Natural killer cell (primary cell): ENCODE measurements at places on chromosomes 16 and 17. TPM values are rescaled to one million over a fixed set of nuclear protein-coding genes. Genes with fewer than 3 reads are reported as not detected.

DNA sequence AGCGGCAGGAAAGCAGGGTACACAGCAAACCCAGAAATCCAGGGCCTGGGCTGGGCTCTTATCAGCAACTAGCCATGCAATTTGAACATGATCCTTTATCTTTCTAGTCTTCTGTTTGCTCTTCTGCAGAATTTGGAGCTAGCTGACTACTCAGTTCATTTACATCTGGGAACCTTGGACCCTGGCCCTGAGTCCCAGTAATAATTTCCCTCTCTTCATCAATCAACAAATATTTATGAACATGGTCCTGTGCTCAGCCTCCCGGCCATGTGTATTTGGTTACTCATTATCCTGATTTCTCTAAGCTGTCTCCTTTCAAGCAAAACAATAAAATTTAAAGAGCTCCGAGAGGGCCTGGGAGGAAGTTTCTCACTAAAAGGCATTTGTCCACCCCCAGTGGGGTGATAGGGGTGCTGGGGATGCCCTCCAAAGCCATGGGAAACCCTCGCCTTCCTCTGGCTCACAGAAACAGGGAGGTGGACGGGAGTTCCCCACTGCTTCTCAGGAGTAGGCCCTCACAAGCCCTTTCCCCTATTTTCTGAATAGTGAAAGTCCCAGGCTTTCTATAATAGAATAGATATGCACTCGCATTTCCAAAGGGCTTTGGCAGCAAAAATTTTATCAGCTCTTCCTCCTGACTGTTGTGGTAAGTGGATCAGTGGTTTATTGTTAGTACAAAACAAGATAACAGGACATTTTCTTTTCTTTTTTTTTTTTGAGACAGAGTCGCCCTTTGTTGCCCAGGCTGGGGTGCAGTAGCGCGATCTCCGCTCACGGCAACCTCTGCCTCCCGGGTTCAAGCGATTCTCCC is 6.9 kb upstream of the WDR59 start:
- H3K36me3 ChIP-seq = no peaks in the 10 kb centered on the region
- H3K4me3 ChIP-seq = no peak overlapping the region
- no peak overlapping the region for H3K27ac ChIP-seq

- no peak overlapping the region for H3K27ac ChIP-seq
- peaks cover 13% of the 10 kb centered on the region for H3K4me1 ChIP-seq
- DNase-seq = no peak
- H3K36me3 ChIP-seq = no peaks in the 10 kb centered on the region
Observed at GRCh38 chr17:18161207-18162145, 22.2 kb upstream of the ALKBH5 start.

GRCh38 chr17:74332763-74333283 is 6.8 kb downstream of the KIF19 start:
- H3K4me3 ChIP-seq = no peak overlapping the region
- no peaks in the 10 kb centered on the region for H3K36me3 ChIP-seq
- DNase-seq = no peak
- H3K27ac ChIP-seq = no peak overlapping the region
- no peaks in the 10 kb centered on the region for H3K27me3 ChIP-seq

DNA sequence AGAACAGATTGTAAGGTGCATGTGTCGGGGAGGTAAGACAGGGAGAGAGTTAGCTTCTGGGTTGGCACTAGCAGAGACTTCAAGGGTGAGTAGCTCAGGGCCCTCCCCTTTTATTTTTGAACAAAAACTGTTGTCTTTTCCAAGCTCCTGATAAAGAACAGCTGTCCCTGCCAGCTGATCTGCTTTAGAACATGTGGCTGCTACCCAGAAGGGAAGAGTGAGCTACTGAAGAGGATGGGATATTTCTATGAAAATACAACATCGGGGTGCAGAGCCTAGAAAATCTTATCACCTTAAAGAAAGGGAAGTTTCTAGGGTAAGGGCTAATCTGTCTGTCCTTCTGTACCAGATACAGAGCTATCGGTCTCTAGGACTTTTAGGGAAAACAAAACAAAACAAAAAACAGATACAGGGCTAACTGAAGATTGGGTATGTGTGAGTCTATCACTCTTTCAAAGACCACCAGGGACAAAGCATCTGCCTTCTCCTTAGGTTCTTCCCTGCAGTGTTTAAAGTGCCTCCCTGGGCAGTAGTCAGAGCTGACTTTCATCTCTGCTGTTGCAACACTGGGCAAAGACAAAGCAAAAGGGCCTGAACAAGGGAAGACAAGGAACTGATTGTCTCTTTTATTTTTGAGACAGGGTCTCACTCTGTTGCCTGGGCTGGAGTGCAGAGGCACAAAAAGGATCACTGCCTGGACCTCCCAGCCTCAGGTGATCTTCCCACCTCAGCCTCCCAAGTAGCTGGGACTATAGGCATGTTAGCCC is 5.0 kb upstream of the DHRS13 start:
- no peak for DNase-seq
- no peak overlapping the region for H3K4me3 ChIP-seq
- H3K4me1 ChIP-seq = peaks cover 4% of the 10 kb centered on the region
- H3K36me3 ChIP-seq = peaks cover 70% of the 10 kb centered on the region

ZG16 gene
- total RNA-seq = not detected

DNA sequence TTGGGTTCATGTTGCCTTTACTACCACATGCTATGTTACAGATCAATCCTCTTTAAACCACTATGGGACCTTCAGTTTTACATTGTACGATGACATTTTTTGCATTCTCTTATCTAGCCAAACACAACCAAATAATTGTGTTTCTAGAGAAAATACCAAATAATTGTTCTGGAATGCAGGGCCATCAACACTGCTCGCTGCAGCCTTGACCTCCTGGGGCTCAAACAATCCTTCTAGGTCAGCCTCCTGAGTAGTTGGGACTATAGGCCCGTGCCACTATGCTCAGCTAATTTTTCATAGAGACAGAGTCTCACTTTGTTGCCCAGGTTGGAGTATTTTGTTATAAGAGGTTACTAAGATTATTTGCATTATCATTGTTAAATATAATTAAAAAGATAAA is 237.5 kb upstream of the PMFBP1 start:
- no peak overlapping the region for H3K27ac ChIP-seq
- H3K4me3 ChIP-seq = no peak overlapping the region
- H3K36me3 ChIP-seq = no peaks in the 10 kb centered on the region

DNA sequence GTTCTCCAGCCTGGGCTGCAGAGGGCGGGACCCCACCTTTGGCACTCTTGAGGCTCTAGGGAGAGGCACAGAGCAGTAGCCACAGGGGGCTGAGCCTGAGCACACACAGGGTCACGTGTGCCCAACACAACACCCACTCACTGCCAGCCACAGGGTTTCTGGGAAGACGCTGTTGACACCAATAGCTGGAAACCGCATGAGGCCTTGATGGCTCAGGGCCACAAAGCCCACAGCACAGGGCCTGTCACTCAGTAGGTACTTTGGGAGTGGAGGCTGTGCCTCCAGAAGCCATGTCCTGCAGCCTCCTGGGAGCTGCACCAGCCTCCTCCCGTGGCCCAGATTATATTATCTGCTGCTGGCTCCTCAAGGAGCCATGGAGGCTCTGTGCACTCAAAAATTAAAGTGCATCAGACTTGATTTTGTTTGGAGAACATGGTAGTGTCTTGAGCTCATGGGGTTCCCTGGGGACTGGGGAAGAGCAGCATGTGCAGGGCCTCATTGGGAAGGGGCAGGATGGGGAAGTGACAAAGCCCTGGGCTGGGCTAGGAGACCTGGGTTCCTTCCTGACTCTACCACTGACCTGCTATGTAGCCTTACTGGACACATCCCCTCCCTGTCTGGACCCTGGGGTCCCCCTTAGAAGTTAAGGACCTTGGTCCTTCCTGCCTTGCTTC is 12.5 kb upstream of the SREBF1 start:
- peaks cover 57% of the 10 kb centered on the region for H3K4me1 ChIP-seq
- H3K27ac ChIP-seq = peak overlapping the region; percentile 81
- H3K4me3 ChIP-seq = no peak overlapping the region
- DNase-seq = peak; percentile 77

DNA sequence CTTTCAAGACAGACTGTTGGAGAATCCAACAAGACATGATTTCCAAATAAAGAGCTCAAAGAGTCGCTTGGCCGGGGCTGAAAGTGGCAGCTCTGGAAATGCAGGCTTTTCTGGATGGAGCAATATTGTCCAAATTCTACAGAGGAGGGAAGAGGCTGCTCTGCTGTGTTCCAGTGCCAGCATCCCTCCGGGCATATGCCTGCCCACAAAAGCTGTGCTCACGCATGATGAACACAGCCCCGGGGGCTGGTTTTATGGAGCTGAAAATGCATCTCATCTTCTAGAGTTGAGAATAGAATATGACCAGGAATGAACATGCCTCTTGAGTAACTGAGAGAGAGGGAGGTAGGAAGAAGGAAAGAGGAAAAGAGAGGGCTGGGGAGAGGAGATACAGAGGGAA is 74.7 kb upstream of the TOX3 start:
- H3K36me3 ChIP-seq = no peaks in the 10 kb centered on the region
- H3K4me1 ChIP-seq = no peaks in the 10 kb centered on the region
- H3K4me3 ChIP-seq = no peak overlapping the region
- H3K27ac ChIP-seq = no peak overlapping the region

SYCE1L gene
- 14.4 TPM for total RNA-seq

DNA sequence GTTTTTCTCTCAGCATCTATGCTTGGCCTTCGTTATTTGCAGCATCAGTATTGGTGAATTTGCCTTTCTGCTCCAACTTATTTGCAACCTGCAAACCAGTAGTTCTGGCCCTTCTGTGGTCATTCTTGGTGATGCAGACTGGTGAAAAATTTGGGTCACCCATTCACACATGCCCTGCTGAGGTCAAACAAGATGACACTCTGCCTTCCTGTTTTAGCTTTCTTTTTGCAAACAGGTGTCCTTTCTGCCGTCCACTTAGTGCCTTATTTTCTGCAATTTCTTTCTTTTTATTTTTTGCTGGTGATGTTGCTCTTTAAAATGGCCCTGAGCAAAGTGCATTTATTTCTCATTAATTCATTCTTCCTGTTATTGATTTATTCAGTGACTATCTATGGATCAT is 31.3 kb downstream of the PLCG2 start:
- H3K4me1 ChIP-seq = peaks cover 79% of the 10 kb centered on the region
- peak overlapping the region; percentile 86 for H3K27ac ChIP-seq
- DNase-seq = peak; percentile 21
- H3K4me3 ChIP-seq = no peak overlapping the region
- peaks cover 3% of the 10 kb centered on the region for H3K36me3 ChIP-seq

ITGAX gene
- total RNA-seq = 224 TPM

- no peak for DNase-seq
- H3K4me3 ChIP-seq = no peak overlapping the region
- no peaks in the 10 kb centered on the region for H3K4me1 ChIP-seq
Observed at GRCh38 chr16:48413272-48413671, 28.1 kb upstream of the SIAH1 start.

SLC22A31 gene
- not detected for total RNA-seq

DNA sequence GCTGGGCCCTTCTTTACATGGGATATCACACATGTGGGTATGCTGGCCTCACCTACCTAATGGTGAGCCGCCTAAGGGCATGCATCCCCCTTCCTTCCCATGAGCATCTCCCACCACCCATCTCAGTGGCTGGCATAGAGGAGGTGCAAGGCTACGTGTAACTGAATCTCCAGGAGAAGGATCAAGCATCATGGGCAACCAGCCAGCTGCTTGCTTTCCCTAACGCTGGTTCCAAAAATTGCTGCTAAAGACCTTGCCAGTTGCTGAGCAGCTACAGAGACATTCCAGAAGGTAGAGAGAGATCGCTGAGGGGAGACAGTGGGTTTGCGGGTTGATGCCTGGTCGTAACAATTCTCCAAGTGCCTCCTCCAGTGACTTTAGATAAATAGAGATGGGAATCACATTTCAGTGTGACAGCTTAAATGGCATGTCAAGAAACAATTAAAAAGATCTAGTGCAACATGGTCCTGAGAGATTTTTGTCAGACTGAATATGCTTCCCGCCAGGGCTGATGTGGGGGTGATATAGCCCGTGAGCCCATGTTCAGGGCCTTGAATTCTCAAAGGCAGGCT is 378.4 kb upstream of the CDH5 start:
- no peak overlapping the region for H3K27ac ChIP-seq
- H3K27me3 ChIP-seq = no peaks in the 10 kb centered on the region
- no peak for DNase-seq
- no peaks in the 10 kb centered on the region for H3K36me3 ChIP-seq

- peak overlapping the region; percentile 54 for H3K4me3 ChIP-seq
- no peaks in the 10 kb centered on the region for H3K27me3 ChIP-seq
- H3K27ac ChIP-seq = no peak overlapping the region
Observed at GRCh38 chr16:58515871-58516767, 802 bp downstream of the SETD6 start.

DNA sequence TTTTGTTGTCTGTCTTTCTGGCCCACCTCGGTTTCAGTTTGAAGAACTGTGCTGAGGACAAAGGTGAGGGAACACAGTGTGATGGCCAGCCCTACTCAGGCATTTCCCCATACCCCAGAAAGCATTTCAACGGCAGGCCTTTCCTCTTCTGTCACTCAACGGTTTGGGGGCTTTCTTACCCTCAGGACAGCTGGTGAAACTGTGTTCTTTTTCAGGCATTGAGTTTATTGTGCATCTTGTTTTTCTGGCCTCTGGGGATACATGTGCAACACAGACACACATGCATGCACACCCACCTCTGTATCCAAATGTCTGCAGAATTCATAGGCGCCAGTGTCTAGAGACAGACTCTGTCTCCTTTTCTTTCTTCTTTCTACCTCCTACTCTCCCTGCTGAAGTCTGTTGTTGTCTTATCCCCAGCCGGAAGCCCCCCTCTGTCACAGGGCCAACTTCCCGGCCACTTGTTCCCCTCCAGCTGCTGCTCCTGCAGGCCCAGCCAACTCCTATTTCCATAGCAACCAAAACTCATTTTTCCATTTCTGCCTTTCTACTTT is 17.0 kb downstream of the CHD9 start:
- no peak overlapping the region for H3K4me3 ChIP-seq
- no peaks in the 10 kb centered on the region for H3K27me3 ChIP-seq
- peaks cover 37% of the 10 kb centered on the region for H3K4me1 ChIP-seq
- H3K27ac ChIP-seq = peak overlapping the region; percentile 23
- no peak for DNase-seq

HAGHL gene
- 13.5 TPM for total RNA-seq

GRCh38 chr16:84735849-84736586 is 36.2 kb downstream of the USP10 start:
- H3K36me3 ChIP-seq = peaks cover 14% of the 10 kb centered on the region
- H3K4me1 ChIP-seq = peaks cover 25% of the 10 kb centered on the region
- H3K27me3 ChIP-seq = no peaks in the 10 kb centered on the region
- H3K4me3 ChIP-seq = no peak overlapping the region

CCL3 gene
- total RNA-seq = 381 TPM

DNA sequence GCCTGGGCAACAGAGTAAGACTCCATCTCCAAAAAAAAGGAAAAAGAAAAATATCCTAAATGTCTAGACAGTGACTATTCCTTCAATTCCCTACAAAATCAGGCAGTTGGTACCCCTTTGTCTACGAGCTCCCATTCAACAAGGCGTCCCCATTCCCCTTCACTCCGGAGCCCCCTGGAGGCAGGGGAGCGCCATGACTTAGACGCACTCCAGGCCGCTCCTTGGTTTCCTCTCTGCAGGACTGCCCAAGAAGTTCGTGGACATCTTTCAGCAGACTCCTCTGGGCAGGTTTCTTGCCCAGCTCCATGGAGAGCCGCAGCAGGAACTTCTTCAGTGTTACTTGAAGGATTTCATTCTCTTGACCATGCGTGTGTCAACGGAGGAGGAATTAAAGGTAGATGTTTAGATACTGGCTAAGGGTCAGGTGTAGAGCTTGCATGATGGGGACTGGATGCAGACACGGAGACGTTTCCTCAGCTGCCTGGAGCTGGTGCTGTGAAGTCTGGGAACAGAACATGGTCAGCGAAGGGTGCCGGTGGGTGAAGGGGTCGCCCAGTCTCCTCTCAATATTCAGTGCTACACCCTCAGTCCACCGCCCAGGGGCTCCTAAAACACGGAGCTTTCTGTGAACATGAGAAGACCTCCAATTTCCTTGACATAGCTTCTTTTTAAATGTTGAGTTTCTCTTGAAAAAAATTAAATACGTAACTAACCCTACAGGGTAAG is 53.3 kb upstream of the ENDOV start:
- H3K27ac ChIP-seq = no peak overlapping the region
- no peaks in the 10 kb centered on the region for H3K4me1 ChIP-seq
- DNase-seq = peak; percentile 43
- H3K27me3 ChIP-seq = no peaks in the 10 kb centered on the region
- H3K4me3 ChIP-seq = no peak overlapping the region
- H3K36me3 ChIP-seq = peaks cover 95% of the 10 kb centered on the region
